ENCODE measurements at places on chromosomes 12 and 14.

- DNase-seq, result no peak
Observed at GRCh38 chr12:55416961-55417360, 9.1 kb upstream of the OR6C76 start.

DNA sequence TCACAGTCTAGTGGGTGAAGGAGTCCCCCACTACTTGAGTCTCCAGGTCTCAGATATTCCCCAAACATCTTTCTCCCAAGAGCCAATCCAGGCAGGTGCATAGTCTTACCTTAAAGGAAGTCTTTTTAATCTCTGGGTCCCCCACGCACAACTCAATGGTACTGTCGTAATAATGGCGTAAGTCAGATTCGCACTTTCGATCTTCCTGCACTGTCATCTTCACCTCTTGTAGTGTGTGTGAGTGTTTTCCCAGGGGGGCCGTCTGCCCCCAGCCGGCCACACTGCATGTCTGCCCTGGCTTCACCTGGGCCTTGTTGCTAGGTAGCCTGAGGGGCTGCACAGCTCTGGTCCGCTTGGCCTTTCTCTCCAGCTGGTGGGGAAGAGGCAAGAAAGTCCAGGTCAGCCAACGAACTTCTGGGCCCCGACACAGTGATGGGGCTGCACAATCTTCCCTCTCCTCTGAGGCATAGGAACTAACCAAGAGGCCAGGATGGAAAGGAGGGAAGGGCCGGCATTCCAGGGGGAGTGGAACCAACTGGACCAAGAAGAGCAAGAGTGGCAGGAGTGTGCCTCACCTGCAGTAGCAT, 2.1 kb downstream of the GZMB start:
- no peak for DNase-seq

- DNase-seq, result no peak
Observed at GRCh38 chr12:131011165-131012079, 57.7 kb downstream of the ADGRD1 start.

GRCh38 chr12:57851552-57851951, 5.0 kb upstream of the CTDSP2 start:
- DNase-seq, result no peak

GRCh38 chr12:116018282-116018681, 259.2 kb downstream of the MED13L start:
- no peak for DNase-seq

DNA sequence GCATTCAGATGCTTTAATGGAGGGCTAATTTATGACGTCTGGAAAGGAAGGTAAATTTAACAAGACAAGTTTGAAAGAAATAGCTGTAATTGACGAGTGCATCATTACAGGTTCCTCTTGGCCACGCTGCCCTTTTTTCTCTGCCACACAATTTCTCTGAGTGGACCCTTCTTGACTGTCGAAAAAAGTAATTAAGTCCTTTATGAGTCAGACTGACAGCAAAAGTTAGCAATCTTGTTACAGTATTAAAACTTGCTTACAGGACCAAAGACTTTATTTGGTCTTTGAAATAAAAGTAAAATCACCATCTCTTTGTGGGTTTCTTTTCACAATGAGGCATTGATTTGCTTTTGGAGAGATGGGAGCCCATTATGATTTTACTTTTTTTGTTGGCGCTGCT, 42.6 kb downstream of the SAMD4A start:
- no peak for DNase-seq

- peak; percentile 65 for DNase-seq
Observed at GRCh38 chr12:6200256-6201212, at the start of gene CD9. CD9 (plus strand) TSS chr12:6200400; CDS start chr12:6200500, 100 bp downstream.

DNA sequence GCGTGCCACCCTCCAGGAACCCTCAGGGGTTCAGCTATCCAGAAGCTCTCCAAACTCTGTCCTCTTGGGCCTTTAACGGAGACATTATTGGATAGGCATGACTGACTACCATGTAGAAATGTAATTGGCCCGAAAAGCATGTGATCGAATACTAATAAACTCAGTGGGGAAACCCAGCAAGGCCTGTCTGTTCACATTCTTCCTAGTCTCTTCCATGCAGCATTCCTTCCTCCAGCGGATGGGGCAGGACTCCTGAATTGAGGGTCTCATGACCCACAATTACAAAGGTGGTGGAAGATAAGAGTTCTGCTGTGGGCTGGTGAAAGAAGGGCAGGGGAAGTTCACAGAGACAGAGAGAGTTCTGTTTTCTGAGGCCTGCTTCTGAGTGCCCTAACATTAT, 6.5 kb upstream of the PRDM4 start:
- DNase-seq, result no peak

- no peak for DNase-seq
Observed at GRCh38 chr14:86333493-86333892, 803.5 kb downstream of the FLRT2 start.

DNA sequence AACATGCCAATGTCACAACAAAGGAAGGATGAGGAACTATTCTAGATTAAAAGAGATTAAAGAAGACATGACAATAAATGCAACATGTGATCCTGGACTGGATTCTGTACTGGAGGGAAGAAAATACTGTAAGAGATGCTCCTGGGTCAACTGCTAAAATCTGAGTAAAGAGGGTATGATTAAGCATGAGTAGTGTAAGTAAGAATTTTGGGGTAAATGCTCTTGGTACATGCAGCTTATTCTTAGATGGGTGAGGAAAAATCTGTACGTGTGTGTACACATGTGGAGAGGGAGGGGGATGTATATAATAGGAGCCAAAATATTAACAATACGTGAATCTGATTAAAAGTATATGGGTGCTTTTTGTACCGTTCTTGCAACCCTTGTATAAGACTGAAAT, 66.0 kb downstream of the CDC42BPB start:
- no peak for DNase-seq

GRCh38 chr12:25187781-25188180, 7.2 kb downstream of the DNAI7 start:
- DNase-seq, result no peak

All from GM13976 (cell line).